Activated T-cell treated with anti-CD3 and anti-CD28 coated beads, Interleukin-2, amount 50 U/mL, for 24 hours (primary cell): ENCODE measurements at places on chromosomes 12 and 14.

GRCh38 chr14:69909826-69910550, 30.8 kb downstream of the SMOC1 start:
- peaks cover 8% of the 10 kb centered on the region for H3K27me3 ChIP-seq
- H3K27ac ChIP-seq, result no peak overlapping the region
- DNase-seq, result no peak
- no peaks in the 10 kb centered on the region for H3K4me1 ChIP-seq
- H3K36me3 ChIP-seq, result no peaks in the 10 kb centered on the region

DNA sequence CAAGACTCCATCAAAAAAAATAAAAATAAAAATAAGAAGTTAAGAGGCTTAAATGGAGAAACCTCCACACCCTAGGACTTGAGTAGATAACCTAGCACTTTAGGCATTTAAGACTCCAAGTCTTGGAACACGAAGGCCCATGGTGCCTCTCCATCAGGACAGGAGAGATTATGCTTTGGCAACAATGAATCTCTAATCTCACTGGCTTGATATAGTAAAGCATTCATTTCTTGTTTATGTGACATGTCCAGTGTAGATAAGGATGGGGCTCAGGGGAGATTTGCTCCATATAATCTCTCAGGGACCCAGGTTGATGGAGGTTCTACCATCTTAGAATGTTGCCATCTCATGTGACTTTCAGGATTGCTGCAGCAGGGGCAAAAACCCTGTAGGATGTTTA, 117.7 kb upstream of the FUT8 start:
- H3K27ac ChIP-seq, result no peak overlapping the region
- no peak overlapping the region for H3K4me3 ChIP-seq
- no peak for DNase-seq
- H3K36me3 ChIP-seq, result peaks cover 6% of the 10 kb centered on the region
- peaks cover 51% of the 10 kb centered on the region for H3K4me1 ChIP-seq

- peak within 1 kb of the TSS; percentile 57 for H3K4me3 ChIP-seq
- peaks cover 42% of the 10 kb centered on the region for H3K36me3 ChIP-seq
- H3K27me3 ChIP-seq, result no peaks in the 10 kb centered on the region
- peak within 1 kb of the TSS; percentile 98 for H3K27ac ChIP-seq
Observed at GRCh38 chr14:93976477-93977057, at the start of gene ASB2. ASB2 (minus strand) TSS chr14:93976570; CDS start chr14:93964539, 12,031 bp downstream.

DNA sequence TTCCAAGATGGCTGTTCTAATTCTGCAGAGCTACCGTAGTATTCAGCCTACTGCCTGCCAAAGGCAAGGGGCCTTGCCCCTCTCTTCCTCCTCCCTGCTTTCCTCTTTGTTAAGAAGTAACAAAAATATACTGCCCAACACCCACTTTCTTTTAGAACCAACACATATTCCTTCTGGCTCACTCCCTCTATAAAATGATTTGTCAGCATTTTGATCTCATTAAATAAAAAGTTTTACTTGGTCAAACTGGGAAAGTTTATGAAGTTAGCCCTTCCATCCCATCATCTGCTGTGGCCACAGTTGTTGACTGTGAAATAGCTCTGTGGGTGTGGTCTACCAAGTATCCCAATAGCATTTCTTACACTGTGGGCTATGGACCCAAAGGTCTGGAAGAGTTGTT, 472.4 kb downstream of the ZFP36L1 start:
- H3K27me3 ChIP-seq, result no peaks in the 10 kb centered on the region
- H3K36me3 ChIP-seq, result no peaks in the 10 kb centered on the region
- H3K4me1 ChIP-seq, result peaks cover 7% of the 10 kb centered on the region
- DNase-seq, result no peak

GRCh38 chr12:4555804-4556203, 6.2 kb upstream of the DYRK4 start:
- peaks cover 50% of the 10 kb centered on the region for H3K36me3 ChIP-seq
- H3K4me3 ChIP-seq, result no peak overlapping the region
- no peaks in the 10 kb centered on the region for H3K27me3 ChIP-seq
- H3K4me1 ChIP-seq, result no peaks in the 10 kb centered on the region
- no peak for DNase-seq

DNA sequence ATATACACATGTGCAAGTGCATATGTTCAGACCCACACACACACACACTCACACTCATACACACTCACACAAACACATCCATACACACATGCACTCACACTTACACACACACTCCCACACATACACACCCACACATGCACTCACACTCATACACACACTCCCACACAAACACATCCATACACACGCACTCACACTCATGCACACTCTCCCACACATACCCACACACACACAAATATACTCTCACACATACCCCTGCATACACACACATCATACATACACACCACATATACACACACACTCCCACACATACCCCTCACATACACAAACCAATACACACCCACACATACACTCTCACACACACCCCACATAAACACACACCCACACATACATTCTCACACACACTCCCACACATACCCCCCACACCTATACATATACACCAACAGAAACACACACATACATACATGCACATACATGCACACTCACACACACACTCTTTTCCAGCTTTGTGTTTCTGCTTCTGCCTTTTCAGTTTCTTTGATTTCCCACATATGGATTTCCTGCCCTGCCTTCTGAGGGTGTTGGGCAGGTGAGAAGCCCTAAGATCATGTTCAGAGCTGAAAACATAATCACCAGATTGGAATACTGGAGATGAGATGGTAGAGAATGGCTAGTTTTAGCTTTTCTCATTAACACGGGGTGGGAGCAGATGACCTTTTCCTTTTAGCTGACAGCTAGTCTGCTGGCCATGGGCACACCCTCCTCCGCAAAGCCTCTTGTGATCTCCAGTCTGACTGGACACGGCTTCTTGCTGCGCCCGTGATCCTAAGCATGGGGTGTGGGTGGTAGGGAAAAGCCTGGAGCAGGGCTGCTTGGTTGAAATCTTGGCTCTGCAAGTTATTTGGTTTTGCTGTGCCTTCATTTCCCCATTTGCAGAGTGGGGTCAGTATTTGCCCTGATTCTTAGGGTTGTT, 214.0 kb downstream of the CHST11 start:
- peak overlapping the region; percentile 68 for H3K4me3 ChIP-seq
- no peak for DNase-seq
- no peaks in the 10 kb centered on the region for H3K27me3 ChIP-seq
- peaks cover 72% of the 10 kb centered on the region for H3K4me1 ChIP-seq
- H3K27ac ChIP-seq, result peak overlapping the region; percentile 94
- H3K36me3 ChIP-seq, result peaks cover 5% of the 10 kb centered on the region

- DNase-seq, result no peak
- H3K27ac ChIP-seq, result no peak overlapping the region
- H3K4me1 ChIP-seq, result peaks cover 74% of the 10 kb centered on the region
- no peaks in the 10 kb centered on the region for H3K36me3 ChIP-seq
- no peak overlapping the region for H3K4me3 ChIP-seq
Observed at GRCh38 chr12:94171595-94171930, 23.2 kb downstream of the PLXNC1 start.

- H3K27me3 ChIP-seq, result peaks cover 9% of the 10 kb centered on the region
- H3K4me3 ChIP-seq, result no peak overlapping the region
- no peaks in the 10 kb centered on the region for H3K36me3 ChIP-seq
- no peaks in the 10 kb centered on the region for H3K4me1 ChIP-seq
- no peak for DNase-seq
Observed at GRCh38 chr12:110269622-110270124, 11.4 kb upstream of the ATP2A2 start.

GRCh38 chr12:85781766-85782165, 54.4 kb downstream of the RASSF9 start:
- H3K36me3 ChIP-seq, result no peaks in the 10 kb centered on the region
- H3K27ac ChIP-seq, result no peak overlapping the region
- H3K27me3 ChIP-seq, result no peaks in the 10 kb centered on the region
- DNase-seq, result no peak
- no peak overlapping the region for H3K4me3 ChIP-seq

DNA sequence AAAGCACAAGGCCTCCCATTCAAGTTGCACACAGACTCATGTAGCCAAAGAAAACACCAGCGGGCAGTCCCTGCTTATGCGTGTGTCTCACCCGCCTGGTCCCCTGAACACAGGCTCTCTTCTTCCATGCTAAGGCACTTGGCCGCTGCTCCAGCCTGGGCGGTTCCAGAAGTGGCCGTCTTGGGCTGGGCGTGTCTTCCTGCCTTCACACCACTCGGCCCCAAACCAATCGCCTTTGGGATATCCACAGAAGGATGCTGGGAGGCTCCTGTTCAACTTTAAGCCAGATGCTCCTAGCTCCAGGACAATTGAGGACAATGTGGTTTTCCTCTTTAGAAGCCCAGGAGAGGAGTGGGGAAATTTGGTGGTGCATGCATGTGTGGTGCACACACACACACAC, 2.2 kb downstream of the SCARB1 start:
- no peaks in the 10 kb centered on the region for H3K27me3 ChIP-seq
- H3K4me1 ChIP-seq, result peaks cover 23% of the 10 kb centered on the region
- no peak for DNase-seq
- H3K4me3 ChIP-seq, result peak overlapping the region; percentile 86

DNA sequence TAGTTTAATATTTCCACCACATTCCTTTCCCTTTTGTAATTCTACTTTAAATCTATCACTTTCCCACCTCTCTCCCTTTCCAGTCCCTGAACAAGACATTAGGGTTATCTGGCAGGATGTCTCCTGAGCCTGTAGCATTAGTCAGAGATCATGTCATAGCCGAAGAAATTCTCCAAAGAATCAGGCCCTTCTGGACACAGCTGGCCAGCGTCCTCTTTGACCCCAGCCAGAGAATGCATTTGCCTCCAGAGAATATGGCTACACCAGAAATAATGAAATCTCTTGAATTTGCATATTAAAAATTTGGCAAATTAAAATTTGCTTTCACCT, 56.7 kb downstream of the NTF3 start:
- H3K27me3 ChIP-seq, result no peaks in the 10 kb centered on the region
- no peaks in the 10 kb centered on the region for H3K36me3 ChIP-seq
- no peak overlapping the region for H3K27ac ChIP-seq
- no peak overlapping the region for H3K4me3 ChIP-seq

DNA sequence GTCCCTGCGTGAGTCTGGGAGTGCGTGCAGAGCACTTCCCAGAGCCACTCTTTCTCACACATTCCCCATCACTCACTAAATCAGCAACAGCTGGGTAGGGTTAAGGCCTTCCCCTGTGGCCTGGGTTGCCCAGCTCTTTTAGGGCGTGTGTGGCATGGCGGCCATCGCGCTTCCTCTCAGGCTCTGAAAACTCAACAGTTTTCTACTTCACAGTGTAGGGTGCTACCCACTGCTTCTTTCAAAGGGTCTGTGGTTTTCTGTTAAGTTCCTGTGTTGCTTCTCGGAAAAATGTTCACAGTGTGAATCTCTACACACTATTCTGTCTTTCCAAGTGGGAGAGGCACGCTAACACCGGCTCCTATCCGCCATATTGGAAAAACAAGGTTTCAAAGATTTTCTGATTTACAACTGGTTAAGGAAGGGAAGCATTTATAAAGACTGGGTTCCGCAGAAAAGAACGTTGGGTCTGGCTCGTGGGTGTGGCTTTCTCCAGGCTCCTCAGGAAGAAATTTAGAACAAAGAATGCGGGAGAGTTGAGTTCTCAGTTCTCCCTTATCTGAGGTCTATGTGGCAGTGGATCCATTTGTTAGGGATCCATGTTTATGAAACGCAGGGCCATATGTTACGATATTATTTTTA, 34.9 kb upstream of the AEBP2 start:
- DNase-seq, result peak; percentile 38
- peaks cover 5% of the 10 kb centered on the region for H3K36me3 ChIP-seq
- peaks cover 10% of the 10 kb centered on the region for H3K4me1 ChIP-seq
- peak overlapping the region; percentile 82 for H3K27ac ChIP-seq
- peak overlapping the region; percentile 41 for H3K4me3 ChIP-seq

DNA sequence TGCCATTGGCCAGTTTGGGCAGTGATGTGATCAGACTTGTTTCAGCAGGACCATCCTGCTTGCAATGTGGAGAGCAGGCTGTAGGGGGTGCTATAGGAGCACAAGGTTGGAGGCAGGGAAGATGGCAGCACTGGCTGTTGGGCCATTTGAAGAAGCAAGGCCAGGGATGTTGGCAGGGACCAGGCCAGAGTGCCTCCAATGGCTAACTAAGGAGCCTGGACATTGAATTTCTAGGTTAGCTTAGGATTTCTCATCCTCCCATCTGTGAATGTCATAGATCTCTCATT, 23.5 kb downstream of the FGF23 start:
- H3K27ac ChIP-seq, result peak overlapping the region; percentile 5
- H3K36me3 ChIP-seq, result peaks cover 33% of the 10 kb centered on the region
- H3K4me1 ChIP-seq, result peaks cover 8% of the 10 kb centered on the region
- no peaks in the 10 kb centered on the region for H3K27me3 ChIP-seq

- no peak for DNase-seq
- H3K27me3 ChIP-seq, result peaks cover 3% of the 10 kb centered on the region
- H3K27ac ChIP-seq, result no peak overlapping the region
- H3K36me3 ChIP-seq, result no peaks in the 10 kb centered on the region
Observed at GRCh38 chr14:94906991-94907587, 137.2 kb upstream of the GSC start.
